ENCODE measurements at places on chromosomes 6 and 20. TPM values are rescaled to one million over a fixed set of nuclear protein-coding genes. Genes with fewer than 3 reads are reported as not detected.

DNA sequence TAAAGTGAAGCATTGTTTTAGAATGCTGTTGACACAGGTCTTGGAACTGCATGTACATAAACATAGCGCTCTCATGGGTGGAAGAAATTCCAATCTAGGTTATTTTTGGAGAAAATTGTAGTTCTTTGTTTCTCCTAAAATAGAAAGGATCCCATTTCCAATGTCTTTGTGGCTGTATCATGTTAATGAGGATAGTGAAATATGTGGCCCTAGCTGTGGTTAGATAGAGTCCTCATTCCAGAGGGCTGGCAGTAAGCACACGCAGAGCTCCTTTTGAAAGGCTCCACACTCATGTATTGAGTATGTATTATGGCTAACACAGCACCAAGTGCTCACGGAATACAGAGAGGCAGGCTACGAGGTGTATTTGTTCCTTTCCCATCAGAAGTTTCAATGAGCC, 60.9 kb downstream of the SNRNP48 start:
- DNase-seq, result no peak

DNA sequence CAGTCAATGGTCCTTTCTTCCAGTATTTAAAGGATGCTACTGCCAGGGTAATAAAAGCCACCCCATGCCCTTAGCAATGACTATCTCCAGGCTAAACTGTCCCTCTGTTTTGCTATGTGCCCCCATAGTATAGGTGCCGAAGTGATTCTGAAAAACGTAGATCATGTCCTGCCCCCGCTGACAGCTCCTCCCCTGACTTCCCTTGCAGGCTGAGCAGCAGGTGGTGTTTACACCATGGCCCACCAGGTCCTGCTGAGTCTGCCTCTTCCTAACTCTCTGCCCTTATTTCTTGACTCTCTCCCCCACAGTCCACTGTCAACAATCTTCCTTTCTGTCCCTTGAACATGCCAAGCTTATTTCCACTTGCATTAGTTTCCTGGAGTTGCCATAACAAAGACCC, 352.5 kb upstream of the TSHZ2 start:
- DNase-seq, result no peak

- DNase-seq, result no peak
These were observed 192.2 kb upstream of the DTNBP1 start for GRCh38 chr6:15854826-15855710.

DNA sequence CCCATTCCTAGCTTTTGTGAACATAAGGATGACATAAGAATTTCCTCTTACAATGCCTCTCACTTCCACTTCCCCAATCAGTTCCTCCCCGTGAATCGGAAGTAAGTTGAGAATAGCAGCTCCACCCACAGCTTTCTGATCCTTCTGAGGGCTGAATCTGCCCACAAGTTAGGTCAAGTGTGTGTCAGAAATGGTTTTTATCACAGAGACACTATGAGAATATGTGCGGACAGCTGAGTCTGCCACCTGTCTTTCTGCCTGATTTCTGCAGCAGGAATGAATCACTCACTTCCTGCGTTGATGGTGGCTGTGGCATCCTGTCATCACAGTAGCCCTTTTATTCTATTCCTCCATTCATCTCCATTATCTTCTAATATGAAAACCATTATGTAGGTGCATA, 70.2 kb downstream of the RIN2 start:
- no peak for DNase-seq

EYS gene
- total RNA-seq, result not detected

- no peak for DNase-seq
These were observed 138.9 kb downstream of the SYCP2 start for GRCh38 chr20:59794555-59794954.

DNA sequence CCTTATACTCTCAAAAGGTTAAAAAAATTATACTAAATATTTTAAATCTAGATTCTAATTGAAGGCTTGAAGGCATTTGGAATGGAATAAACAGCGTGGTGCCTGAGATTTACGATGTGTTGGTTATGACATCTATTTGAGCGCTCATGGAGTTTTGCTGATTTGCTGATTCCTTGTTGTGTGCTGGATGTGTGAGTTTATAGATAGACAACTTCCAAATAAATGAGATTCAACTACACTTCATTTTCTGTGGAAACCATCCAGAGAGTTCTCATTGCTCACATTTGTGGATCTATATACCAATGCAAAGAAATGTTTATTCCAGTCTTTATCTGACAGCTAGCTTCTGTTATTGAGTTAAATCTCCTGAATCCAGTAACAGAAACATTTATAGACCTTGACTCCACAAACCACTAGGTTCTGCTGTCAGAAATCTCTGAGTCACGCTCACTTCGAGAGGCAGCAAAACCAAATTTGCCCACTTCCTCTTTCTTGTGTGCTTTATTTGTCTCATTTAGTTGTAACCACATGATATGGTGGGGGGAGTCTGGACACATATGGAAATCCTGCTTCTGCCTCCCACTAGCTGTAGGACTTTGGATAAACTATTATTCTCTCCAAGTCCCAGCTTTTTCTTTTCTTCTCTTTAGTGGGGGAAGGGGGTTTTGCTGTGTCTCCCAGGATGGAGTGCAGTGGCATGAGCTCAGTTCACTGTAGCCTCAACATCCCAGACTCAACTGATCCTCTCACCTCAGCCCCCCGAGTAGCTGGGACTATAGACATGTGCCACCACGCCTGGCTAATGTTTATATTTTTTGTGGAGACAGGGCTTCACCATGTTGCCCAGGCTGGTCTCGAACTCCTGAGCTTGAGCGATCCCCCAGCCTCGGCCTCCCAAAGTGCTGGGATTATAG, 54.5 kb downstream of the IPCEF1 start:
- no peak for DNase-seq

DNA sequence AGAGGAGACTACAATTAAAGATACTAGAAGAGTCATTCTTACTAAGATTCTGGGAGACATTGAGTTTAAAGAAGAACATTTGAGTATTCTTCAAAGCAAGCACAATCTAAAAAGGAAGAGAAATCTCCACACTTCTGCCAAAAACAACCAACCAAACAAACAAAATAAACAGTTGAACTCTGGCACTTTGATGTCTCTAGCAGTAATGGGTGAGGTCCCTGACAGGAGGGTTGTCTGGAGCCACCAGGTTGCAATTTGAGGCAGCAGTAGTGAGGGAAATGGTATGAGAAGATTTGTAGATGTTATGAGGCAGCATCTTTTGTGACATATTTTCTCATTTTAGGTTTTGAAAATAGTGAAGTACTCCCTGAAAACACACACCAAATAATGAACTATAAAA, 108.1 kb downstream of the PHF3 start:
- no peak for DNase-seq

- DNase-seq, result no peak
These were observed 35.3 kb upstream of the CCND3 start for GRCh38 chr6:41976794-41977484.

- DNase-seq, result no peak
These were observed 10.0 kb downstream of the POLR3F start for GRCh38 chr20:18477218-18477617.

GRCh38 chr20:34849778-34850177, 22.9 kb downstream of the GGT7 start:
- DNase-seq, result no peak

DNA sequence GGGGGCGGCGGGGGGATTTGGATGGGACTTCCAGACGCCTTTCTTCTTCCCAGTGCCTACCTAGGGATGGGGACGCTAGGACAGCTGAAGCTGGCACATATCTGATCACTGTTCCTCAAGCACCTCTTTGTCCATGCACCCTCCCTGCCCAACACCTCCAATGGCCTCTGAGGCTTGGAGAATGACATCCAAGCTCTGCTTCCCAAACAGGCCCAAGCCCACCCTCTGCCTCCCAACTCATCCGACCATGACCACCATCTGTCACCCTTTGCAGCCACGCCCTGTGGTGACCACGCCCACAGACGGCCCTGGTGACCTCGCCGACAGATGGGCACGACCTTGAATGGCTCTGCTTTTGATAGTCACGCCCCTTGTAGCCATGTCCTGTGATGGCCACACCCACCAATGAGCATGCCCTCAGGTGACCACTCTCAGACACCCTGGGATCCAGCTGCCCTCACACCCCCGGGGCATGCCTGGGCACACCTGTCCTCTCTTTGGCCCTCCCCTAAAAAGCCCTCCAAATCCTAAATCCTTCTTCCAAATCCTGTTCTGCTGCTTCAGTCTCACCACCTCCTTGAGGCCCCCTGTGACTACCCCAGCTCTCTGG, 51.0 kb downstream of the SSR1 start:
- peak; percentile 68 for DNase-seq

DNA sequence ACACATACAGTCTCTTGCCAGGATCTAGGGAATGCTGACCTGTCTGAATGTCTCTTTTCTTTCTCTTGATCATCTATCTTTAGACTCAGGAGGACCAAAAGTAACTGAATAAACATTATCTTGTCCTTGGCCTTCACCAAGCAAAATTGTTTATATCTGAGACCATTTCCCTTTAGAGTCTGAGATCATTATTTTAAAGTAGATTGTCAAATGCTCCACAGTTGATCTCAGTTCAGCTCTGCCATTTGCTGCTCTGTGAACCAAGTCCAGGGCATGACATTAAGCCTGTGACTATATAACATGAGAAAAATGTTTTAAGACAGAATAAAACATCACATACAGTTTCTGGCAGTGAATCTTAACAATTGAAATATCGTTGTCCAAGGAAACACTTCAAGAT, 148.3 kb upstream of the NRSN1 start:
- DNase-seq, result no peak

- no peak for DNase-seq
These were observed 308.2 kb upstream of the THEMIS start for GRCh38 chr6:128208851-128209580.

EGFL8 gene
- total RNA-seq, result 38.8 TPM

GRCh38 chr20:10297684-10298240, 79.1 kb downstream of the SNAP25 start:
- no peak for DNase-seq

- DNase-seq, result no peak
These were observed 395.2 kb downstream of the BCKDHB start for GRCh38 chr6:80501636-80502035.

TRERF1 gene
- 9.5 TPM for total RNA-seq

GRCh38 chr6:137370871-137371633, 123.1 kb downstream of the OLIG3 start:
- DNase-seq, result no peak

DNA sequence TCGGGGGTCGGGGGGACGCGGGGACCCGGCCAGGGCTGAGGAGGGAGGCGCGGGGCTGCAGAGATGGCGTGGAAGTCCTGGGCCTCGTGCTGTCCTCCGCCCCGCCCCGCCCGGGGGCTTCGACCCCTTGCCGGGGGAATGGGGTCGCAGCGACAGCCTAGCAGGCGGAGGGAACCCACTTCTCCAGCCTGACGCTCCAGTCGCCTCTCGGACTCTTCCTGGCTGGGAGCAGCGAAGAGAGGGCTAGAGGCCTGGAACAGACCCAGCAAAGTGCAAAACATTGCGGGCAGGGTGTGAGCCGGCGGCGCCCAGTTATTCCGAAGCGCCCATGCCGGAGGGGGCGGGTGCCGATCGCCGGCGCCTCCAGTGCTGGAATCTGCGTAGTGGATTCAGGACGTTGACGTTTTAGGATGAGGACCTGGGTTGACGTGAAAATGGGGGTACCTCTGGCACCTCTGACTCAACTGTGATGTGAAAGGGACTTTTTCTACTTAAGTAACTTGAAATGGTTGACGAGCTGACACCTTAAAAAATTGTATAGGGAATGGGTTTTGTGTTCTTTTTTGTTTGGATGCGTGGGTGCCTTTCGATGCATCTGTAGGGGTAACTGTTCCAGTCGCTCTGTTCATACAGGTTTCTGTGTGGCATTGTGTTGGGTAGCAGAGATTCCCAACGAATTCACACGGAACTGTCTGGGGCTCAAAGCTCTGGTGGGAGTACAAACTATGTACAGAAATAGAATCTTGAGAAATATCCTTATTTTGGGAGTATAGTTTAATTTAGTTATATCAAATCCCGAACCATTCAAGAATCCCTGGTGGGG, 1.4 kb downstream of the SLC35F1 start:
- no peak for DNase-seq

DNA sequence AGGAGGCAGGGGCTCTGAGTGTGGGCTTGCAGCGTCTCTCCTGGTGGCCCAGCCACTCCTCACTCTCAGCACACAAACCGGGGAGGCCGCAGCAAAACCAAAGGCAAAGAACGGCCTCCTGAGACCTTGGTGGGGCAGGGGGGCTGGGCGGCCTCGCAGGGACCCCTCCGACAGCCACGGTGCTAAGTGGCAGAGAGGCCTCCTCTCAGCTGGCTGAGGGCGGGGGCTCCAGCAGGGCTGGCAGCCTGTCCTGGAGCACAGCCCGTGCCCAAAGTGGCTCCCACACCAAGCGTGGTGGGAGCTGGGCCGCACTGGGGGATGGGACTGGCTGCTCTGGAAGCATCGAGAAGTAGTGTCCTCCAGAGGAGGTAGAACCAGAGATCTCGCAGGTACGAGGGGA, 334.4 kb downstream of the QKI start:
- DNase-seq, result no peak

AGER gene
- total RNA-seq, result 12.7 TPM

SLC35F1 gene
- total RNA-seq, result 0.81 TPM

DNA sequence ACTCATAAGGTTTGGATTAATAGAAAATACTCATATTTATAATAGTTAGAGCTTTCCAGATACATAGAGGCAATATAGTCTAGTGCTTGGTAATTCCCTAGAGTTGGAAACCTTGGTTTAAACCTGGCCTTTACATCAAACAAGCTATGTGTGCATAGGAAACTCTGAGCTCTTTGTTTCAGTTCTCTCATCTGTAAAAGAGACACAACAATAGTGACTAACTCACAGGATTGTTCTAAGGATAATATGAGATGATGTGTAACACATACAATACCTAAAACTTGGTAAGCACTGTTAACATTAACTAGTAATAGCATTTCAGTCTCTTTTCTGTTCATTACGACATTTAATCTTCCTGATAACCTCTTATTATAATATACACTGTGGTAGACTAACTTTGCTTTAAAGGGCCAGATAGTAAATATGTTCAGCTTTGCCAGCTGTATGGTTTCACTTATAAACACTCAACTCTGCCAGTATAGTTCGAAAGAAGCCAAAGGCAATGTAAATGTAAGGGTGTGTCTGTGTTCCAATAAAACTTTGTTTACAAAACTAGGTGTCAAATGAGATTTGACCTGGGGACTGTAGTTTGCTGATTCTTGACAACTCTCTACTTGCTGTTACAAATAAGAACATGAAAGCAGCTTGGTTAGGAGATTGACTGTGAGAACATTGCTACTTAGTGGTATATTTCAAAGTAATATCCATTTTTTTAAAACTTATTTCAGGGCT, 370.6 kb upstream of the FLRT3 start:
- DNase-seq, result no peak

GRCh38 chr6:68652117-68652536, 17.0 kb downstream of the ADGRB3 start:
- no peak for DNase-seq

GRCh38 chr6:149305372-149305771, 12.1 kb upstream of the TAB2 start:
- no peak for DNase-seq

DNA sequence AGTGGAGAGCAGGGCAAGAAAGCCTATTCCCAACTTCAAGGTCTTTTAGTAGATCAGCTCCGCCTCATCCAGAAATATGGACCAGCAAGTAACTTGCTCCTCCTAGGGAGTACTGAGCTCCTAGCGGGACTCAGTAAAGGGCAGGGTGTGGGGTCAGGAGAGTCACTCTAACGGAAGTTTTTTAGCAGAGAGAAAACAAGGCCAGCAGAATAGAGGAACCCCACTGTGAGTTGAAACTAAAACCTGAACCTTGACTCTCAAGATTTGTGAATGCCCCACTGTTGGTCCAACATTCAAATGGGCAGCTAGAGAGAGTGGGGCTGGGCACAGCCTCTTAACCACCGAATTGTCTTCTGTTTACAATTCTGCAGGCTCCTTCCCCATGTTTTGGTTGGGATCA, 244.8 kb downstream of the FARS2 start:
- DNase-seq, result no peak
